Eye (tissue), 1 donor: ENCODE measurements at places on chromosomes 5 and 9.
A peak's percentile ranks its signal among the peaks of the same experiment; 100 is the strongest.

DNA sequence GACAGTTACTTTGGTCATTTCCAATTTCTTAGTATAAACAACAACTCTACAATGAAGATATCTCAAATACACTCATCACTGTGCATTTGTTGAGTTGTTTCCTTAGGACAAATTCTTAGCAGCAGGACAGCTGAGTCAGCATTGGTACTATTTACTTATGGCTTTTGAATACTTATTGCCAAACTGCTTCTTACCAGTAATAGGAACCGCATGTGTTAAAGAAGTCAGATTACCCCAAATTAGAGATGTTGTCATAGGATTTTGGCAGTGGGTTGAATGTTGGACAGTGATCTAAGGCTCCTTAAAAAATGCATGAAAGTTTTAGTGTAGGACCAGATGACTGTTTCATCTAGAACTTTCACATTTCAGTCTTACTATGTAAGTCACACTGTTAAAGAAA is 280.1 kb upstream of the DMRT1 start:
- peak; percentile 67 for DNase-seq

GRCh38 chr5:111707630-111708164 is 49.3 kb downstream of the NREP start:
- DNase-seq: no peak

DNA sequence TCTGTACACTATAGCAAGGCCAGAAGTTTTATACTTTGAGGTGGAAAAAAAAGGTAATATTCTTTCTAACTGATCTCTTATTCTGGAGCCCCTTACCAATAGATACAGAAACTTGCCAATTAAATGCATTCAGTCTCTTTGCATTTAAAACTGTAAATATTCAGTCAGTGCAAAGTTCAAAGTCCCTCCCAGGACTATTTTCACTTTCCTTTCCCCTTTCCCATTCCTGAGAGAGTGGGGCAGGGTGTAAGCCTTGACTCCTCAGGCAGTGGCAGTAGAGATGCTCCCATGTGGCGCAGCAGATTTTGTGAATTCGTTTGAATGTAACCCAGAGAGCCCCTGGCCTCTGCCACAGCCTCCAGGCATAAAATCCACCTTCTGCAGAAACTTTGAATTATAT is 29.9 kb downstream of the CETN3 start:
- no peak for DNase-seq

DNA sequence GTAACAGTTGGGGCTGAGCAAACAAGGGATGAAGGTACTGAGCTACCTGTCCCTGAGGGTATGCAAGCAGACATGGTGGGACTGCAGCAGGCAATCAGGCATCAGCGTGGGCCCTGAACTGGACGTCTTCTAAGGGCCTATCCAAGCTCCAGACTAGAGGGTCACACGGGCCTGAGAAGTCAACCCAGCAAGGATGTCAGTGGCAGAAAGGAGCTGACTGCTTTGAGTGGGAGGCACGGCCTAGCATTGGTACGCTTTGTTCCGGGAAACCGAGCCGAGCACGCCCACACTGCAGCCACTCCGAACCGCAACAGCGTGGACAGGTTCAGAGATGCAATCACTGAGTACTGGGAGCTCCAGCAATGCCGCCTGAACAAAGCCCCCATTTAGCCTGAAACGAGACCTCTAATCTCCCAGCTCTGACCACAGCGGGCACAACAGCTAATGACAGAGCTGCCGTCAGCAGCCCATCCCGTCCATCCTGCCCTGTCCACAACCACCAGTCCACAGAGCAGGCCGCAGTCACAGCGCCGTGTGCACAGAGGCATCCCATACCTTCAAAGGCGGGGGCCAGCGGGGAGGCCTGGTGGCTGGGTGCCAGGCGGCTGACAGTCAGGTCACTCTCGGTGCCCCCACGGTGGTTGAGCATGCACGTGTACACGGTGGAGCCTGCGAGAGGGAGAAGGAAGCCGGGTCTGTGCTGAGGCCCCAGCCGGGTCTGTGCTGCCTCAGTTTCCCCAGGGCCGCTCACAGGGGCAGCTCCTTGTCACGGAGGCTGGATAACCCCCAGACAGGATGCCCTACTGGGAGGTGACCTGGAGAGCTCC is 44.2 kb downstream of the SARDH start:
- no peak for DNase-seq

DNA sequence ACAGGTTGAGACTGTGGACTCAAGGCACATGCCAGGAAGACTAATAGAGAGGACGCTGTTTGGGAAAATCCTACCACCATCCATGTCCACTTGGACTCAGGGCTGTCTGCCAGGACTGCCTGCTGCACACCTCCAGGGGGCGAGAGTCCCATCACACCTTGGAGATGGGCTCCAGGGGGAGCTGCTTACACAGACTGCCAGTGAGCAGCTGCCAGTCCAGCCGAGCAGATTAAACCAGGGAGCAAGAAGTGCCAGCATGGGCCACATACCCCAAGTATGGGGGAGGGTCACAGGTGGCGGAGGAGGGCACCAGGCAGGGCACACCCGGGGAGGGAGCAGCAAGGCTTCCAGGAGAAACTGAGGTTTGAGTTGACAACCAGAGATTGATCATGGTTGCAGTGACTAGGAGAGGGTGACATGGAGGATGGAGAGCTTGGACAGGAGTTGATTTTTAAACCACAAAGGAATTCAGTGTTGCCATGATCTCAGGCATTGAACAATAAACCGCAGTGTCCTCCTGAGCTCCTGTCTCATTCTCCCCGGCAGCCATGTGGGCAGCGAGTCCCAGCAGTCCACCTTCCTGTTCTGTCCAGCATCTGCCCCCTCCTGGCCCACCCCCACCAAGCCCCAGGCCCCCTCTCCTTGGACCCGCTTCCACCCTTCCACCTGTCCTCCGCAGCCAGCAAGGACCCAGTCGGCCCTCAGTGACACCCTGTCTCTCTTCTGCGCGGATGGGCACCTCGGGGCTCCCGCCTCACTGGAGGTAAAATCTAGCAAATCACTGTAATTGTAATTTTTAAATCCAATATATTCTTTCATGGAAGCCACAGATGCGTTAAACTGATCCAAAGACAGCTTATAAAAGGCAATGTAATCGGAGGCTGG is 3.1 kb upstream of the VAV2 start:
- DNase-seq: no peak

DNA sequence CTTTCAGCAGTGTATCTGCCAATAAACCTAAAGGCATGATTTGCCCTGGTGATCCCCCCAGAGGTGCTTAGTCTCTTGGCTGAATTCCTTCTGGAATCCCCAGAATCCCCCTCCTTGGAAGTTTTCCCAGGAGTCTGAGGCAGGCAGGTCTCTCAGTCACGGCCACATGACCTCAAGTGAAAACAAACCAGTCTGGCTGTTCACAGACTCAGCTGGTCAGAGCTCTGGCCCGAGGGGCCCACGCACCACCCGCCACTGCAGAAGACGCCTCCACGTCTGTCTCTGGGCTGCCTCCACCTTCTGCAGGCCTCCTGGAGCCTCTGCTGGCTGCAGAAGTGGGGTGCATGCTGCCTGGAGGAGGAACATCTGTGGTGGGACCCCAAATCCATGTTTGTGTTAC is 52.5 kb downstream of the HRH2 start:
- no peak for DNase-seq

DNA sequence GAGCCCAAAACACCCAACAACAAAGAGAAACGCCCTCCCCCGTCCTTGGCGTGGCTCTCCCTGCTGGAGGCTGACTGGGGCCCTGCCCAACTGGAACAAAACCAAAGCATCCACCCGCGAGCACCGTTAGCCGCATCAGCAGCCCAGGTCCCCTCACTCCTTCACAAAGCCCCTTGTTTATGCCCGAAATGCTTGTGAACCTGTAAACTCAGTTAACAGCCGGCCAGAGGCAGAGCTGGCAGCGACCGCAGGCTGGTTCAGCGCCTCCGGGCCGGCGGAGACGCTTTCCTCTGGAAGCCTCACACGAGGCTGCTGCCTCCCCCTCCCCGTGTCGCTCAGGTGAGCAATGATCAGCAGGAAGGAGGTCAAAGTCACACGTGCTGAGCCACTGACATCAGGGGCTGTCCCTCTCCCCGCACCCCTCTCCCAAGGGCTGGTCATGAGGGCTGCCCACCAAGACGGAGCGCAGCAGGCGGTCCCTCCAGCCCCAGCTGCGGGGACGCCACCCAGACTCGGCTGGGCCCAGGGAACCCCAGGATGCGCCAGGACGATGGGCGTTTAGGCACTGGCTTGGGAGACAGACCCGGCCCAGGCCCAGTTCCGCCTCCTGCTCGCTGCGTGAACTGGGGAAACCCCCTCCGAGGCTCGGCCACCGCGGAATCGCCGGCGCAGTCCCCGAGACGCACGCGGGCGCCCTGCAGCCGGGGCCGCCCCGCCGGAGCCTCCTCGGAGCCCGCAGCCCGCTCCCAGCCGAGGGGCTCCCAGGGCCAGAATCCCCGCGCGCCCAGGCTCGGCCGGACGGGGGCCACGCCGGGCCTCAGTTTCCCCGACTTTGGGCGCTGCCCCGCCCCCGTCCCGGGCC is 563 bp downstream of the SNAPC4 start:
- peak; percentile 19 for DNase-seq

DNA sequence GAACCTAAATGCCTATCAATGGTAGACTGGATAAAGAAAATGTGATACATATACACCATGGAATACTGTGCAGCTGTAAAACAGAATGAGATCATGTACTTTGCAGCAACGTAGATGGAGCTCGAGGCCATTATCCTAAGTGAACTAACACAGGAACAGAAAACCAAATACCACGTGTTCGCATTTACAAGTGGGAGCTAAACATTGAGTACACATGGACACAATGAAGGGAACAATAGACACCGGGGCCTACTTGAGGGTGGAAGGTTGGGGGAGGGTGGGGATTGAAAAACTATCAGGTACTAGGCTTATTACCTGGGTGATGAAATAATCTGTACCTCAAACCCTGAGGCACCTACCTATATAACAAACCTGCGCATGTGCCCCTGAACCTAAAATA is 22.4 kb upstream of the DEPDC1B start:
- no peak for DNase-seq

- no peak for DNase-seq
Observed at GRCh38 chr9:23750808-23751207, 75.2 kb downstream of the ELAVL2 start.

DNA sequence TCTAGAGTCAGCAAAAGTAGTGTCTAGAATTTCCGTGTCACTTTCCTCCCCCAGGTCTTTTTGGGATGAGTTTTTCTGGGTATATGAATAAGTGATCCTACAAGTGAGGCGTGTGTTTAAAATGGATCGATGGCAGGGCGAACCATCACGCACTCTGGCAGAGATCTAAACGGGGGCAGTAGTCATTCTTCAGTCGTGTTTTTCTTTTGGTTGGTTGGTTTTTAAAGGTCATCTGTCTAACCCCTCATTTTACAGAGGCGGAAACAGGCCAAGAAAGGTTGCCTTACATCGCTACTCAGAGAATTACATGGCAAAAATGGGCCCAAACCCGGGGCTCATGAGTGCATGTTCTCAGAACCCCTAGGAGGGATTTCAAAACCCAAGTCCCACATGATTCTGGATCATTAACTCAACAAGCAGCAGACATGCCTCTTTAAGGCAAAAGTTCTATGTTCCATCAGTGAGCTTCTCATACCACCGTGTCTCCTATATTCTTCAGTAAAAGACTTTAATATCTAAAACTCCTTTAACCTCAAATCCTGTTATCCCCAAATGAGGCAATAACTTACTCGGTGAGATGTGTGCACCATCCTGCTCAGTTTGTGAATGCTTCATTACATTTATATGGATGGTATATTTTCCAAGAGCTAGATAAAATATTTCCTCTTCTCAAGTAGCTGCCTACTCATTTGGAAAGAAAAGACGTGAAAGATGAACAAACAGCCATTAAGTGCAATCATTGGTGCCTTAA is 145.8 kb downstream of the AOPEP start:
- no peak for DNase-seq

DNA sequence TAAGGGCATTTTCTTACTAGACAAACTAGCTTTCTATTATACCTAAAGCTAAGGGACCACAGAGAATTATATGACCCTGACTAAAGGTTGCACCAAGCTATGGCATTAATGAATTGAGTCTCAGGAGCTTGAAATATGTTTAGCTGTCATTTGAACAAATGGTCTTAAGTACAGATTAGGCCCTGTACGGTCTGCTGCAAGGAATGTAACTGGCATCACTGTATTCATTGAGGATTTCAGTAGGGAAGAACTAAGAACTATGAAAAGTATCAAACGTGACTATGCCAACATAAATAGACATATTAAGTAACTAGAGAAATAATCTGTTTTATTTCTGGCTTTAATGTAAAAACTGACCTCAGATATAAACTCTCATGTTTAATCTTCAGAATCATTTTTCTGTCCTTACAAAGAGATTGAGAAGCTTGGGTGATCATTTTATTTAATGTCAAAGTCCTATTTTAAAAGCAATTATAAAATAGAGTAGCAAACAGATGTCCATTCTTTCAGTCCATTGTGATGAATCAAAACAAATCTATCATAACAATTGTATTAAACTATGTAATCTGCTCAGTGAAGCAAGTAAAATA is 845.9 kb downstream of the MAT2B start:
- peak; percentile 13 for DNase-seq

DNA sequence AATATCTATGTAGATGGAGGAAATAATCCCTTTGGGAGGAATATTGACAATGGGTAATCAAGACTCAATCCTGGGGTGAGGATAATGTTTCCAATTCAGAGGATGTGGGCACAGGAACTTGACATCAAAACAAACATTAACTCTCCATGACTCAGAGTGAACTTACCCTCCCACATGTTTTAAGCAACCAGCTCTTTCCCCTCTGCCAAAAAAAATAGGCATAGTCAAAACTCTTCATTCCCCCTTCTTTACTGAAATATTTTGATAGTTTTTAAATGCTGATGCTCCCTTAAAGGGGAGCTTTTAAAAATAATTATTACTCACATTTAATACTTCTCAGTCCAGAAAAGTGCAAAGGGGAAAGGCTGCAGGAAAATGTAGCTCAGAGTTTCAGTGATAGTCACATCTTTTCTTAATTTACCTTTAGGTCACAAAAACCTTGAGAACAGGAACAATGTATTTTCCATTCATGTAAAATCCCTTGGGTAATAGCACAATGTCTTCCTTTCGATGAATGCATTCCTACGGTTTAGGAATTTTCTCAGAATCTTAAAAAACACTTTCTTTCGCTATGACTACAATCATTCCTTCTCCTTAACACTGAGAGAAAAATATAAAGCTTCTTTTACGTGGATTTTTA is 298.4 kb upstream of the GRAMD2B start:
- DNase-seq: no peak

- DNase-seq: no peak
Observed at GRCh38 chr5:171871711-171872110, 86.1 kb downstream of the SMIM23 start.

GRCh38 chr5:15499528-15500324 is at the start of gene FBXL7:
FBXL7 (plus strand) TSS chr5:15500180.
- peak; percentile 94 for DNase-seq
